ENCODE measurements at places on chromosomes 16 and 17.

- DNase-seq, result peak; percentile 81
These were observed 5.3 kb downstream of the KDM6B start for GRCh38 chr17:7839190-7839875.

DNA sequence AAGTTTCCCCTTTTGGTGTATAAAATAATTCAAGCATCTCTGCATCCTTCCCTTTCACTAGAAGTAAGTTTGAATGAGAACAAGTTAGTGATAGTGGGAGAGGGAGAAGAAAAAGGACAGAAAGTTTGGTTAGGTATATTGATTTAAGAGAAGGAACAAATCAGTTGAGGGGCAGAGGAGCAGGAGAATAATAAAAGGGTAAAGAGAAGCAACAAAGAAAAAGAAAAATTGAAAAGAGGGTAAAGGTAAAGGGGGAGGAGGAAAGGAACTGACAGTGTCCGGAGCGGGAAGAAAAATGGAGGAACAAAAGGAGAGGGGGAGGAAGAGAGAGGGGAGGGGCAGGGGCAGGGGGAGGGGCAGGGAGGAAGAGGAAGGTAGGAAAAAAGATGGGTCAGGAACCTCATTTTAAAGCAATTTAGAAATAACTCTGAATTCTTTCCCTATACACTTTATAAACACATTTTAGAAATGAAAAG is 6.3 kb upstream of the IGF2BP1 start:
- DNase-seq, result no peak

DNA sequence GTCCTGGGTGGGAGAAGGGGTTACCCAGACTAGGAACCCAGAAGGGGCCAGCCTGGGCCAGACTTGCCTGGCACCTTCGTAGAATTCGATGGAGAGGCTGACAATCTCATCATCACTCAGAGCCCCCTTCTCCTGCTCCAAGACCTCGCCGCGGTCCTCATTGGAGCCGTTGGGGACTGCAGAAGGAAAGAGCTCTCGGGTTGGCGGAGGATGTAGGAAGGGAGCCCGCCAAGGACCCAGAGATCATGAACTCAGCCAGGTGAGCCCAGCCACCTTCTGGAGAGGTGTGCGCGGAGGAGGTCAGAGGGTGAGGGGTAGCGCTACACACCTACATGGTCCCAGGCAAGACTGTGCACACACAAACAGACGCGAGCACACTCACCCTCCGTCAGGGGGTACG is 8.5 kb downstream of the CISD3 start:
- no peak for DNase-seq

GRCh38 chr17:61560071-61560470 is 30.9 kb downstream of the NACA2 start:
- no peak for DNase-seq

DNA sequence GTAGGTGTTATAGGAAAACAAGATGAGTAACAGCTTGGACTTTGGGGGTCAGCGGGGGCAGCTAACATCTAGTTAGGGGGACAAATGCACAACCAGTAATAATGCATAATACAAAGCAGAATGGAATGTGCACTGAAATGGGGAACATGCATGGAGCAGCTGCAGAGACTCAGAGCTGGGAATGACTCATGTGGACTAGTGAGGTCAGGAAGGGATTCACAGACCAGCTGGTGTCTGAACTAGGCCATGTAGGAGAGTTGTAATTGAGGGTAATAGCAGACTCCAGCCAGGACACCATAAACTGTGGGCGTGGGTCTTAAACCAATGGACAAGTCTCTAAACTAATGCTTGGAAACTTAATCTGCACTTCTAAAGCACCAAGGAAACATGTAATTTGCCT is 176.8 kb upstream of the ASIC2 start:
- DNase-seq, result peak; percentile 51

- DNase-seq, result no peak
These were observed 3.0 kb downstream of the CYLD start for GRCh38 chr16:50744881-50745280.

DNA sequence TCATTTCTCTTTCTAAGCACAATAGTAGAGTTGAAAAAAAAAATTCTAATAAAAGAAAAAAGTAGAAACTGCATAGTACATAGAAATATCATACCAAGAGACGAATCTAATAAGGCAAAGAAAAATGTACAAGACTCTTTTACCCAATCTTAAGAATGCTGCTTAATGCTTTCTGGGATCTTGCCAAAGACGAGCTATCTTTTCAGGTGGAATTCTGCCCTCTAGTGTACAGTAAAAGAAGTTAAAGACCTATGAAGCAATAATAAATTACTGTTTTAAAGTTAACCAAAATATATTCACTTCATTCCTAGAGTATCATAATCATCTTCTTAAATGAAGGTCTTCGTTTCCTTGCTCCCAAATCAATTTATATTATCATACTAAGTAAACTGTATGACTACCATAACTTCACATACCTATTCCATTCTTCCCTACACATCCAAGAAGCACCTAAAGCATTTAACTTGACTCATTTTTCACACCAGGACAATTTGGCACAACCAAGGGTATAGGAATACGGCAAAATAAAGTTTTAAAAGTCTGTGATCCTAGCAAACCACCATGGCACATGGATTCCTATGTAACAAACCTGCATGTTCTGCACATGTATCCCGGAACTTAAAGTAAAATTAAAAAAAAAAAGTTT is 47.7 kb downstream of the CFDP1 start:
- DNase-seq, result no peak

GRCh38 chr17:35239823-35240222 is 3.0 kb upstream of the SLFN5 start:
- DNase-seq, result no peak

- DNase-seq, result no peak
These were observed 1.2 kb downstream of the ABCA5 start for GRCh38 chr17:69325518-69326376.

- DNase-seq, result no peak
These were observed 139.0 kb downstream of the RPTOR start for GRCh38 chr17:80683625-80684104.

DNA sequence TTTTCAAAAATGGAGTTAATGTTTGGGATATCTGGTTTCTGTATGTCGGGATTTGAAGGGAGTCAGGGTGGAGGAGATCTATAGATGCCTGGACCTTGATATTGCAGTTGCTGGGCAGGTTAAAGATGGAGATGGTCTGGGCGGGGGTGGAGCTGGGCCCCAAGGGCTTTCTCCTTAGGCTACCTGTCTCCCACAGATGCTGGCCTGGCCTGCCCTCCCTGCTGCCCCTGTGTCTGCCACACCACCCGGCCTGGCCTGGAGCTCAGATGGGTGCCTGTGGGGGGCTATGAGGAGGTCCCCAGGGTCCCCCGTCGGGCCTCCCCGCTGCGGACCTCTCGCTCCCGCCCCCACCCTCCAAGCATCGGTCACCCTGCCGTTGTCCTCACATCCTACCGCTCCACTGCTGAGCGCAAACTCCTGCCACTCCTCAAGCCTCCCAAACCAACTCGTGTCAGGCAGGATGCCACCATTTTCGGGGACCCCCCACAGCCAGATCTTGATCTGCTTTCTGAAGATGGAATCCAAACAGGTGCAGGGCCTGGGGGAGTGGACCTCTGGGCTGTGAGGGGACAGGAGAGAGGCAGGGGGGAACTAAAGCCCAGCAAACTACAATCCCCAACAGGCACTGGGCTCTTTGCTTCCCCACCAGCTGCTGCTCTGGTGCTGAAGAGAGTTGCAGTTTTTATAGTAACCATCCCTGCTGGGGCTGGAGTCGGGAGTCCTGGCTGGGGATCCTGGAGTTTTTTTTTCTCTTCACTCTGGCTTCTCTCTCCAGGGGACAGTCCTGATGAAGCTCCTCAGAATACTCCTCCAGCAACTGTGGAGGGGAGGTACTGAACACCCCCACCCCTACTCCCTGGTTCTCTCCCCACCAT is 2.9 kb downstream of the ARHGEF15 start:
- DNase-seq, result peak; percentile 18

GRCh38 chr17:13509527-13509926 is 92.2 kb downstream of the HS3ST3A1 start:
- no peak for DNase-seq

GRCh38 chr16:56174411-56174810 is 16.9 kb upstream of the GNAO1 start:
- DNase-seq, result no peak

DNA sequence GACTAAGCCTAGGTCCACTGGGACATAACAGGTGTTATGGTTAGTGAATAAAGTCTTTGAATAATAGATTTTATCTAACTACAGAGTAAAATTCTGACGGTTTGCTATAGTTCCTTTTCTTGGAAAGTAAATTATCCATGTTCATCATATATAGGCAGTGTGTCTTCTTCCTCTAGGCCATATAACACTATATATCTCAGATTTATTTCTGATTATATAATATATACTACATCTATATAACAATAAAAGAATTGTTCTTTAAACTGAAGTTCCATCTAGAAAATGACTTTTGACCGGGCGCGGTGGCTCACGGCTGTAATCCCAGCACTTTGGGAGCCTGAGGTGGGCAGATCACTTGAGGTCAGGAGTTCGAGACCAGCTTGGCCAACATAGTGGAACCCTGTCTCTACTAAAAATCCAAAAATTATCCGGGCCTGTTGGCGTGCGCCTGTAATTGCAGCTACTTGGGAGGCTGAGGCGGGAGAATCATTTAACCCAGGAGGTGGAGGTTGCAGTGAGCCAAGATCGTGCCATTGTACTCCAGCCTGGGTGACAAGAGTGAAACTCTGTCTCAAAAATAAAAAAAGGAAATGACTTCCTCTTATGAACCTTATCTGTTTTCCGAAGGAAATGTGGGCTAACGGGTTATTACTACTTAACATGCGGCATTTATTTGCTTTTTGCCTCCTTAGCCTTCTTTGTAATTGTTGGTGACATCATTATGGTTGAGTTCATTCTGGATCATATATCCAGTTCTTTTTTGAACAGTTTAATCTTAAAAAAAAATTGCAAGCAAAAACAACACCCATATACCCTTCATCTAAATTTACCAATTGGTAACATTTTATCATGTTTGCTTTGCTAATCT is 29.2 kb downstream of the NOL11 start:
- DNase-seq, result no peak

DNA sequence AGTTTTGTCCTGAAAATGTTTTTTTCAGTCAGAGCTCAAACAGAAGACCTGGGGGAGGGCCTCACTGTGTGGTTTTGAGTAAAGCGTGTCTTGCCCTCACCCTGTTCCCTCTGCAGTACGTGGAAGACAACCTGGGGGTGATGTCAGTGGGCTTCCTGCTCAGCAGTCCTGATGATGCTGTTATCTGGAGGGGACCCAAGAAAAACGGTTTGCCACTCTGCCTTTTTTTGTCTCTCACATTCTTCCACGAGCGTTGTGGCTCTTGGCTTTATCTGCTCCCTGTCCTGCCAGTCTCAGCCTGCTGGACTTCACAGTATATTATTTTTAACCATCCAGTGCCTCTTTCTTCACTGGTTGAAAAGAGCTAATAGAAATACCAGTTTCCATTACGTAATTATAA is 12.9 kb downstream of the NUBP1 start:
- no peak for DNase-seq

Measured in ELF-1 (cell line).